ENCODE measurements at places on chromosomes 12 and 14.

DNA sequence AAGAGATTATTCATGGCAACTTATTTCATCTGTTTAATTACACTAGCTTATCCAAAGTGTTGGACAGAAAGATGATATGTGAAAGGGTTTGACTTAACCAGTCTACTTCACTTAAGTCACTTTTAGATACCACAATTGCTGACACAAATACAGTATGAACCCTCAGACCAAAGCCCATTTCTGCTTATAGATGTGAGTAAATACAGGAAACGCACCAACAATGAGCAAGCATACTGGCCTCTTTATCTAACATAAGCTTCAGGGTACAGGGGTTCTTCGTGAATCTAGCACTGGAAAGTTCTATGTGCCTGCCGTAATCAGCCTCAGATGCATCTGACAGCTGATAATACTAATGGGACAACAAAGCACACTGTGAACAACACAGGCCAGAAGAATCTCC, 209.6 kb downstream of the MED13L start:
- DNase-seq, result no peak

- no peak for DNase-seq
Observed at GRCh38 chr12:94650143-94651056, at the start of gene TMCC3. TSS of gene TMCC3 (minus strand) at chr12:94650557. CDS start at chr12:94650430, 127 bp downstream.

DNA sequence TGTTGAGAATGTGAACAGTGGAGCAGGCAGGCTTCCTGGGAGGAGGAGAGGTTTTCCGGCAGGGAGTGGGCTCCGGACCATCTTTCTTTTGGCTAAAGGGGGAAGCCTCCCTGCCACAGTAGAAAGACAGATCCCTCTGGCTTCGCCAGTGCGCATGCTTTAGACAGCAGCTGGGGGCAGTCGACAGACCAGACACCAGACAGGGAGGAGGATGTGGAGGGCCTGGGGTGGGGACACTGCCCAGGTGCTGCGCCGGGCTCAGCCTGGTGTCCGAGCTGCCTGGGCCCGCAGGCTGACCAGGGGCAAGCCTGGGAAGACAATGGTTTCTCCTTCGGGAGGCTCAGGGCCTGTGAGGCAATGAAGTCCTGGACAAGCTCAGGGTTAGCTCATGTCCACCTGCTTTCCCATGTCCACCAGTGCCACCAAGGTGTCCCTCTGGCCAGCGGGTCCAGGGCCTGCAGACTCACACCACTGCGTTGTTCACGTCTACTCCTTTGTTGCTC, 67.3 kb downstream of the PRIMA1 start:
- no peak for DNase-seq

- peak; percentile 64 for DNase-seq
Observed at GRCh38 chr14:72420749-72421474, 473.0 kb downstream of the DPF3 start.

GRCh38 chr14:69151458-69152180, 1.3 kb downstream of the DCAF5 start:
- peak; percentile 88 for DNase-seq

GRCh38 chr12:76244300-76244699, 103.9 kb downstream of the BBS10 start:
- DNase-seq, result no peak

- DNase-seq, result no peak
Observed at GRCh38 chr12:127133675-127134335, 1133.2 kb upstream of the TMEM132C start.
